ENCODE measurements at places on chromosomes 13 and 19. TPM values are rescaled to one million over a fixed set of nuclear protein-coding genes. Genes with fewer than 3 reads are reported as not detected.

CEACAM3 gene
- total RNA-seq, result 3.3 TPM

CSNK1G2 gene
- 51.6 TPM for total RNA-seq

TYROBP gene
- 104 TPM for total RNA-seq

ELANE gene
- 2.1 TPM for total RNA-seq

RNF17 gene
- total RNA-seq, result not detected

CYP2F1 gene
- not detected for total RNA-seq

PGLYRP2 gene
- total RNA-seq, result not detected

ZNF415 gene
- 12.6 TPM for total RNA-seq

NPAS1 gene
- 0.89 TPM for total RNA-seq

SUPT5H gene
- total RNA-seq, result 102 TPM

STARD13 gene
- 151 TPM for total RNA-seq

HSD17B14 gene
- total RNA-seq, result 22.2 TPM

ZNF607 gene
- total RNA-seq, result 11.5 TPM

CYP4F8 gene
- not detected for total RNA-seq

OR7D2 gene
- not detected for total RNA-seq

NCR1 gene
- total RNA-seq, result 0.45 TPM

ARRDC2 gene
- 38.2 TPM for total RNA-seq

CPB2 gene
- not detected for total RNA-seq

METTL21C gene
- not detected for total RNA-seq

MICU2 gene
- 32.9 TPM for total RNA-seq

ZNF30 gene
- 6.2 TPM for total RNA-seq

GNG8 gene
- total RNA-seq, result not detected

ZNF546 gene
- 14.3 TPM for total RNA-seq

ATP1A3 gene
- total RNA-seq, result 0.18 TPM

MED25 gene
- total RNA-seq, result 39.7 TPM

MYO9B gene
- 90.7 TPM for total RNA-seq

ZNF726 gene
- total RNA-seq, result 1.2 TPM

SERTM1 gene
- 1.7 TPM for total RNA-seq

SLITRK5 gene
- total RNA-seq, result 10.1 TPM

SULT2A1 gene
- not detected for total RNA-seq

ABCC4 gene
- total RNA-seq, result 12.0 TPM

AMER2 gene
- total RNA-seq, result 0.04 TPM

GAPDHS gene
- total RNA-seq, result not detected

SOX1 gene
- total RNA-seq, result not detected

KLK11 gene
- 1.1 TPM for total RNA-seq

TMEM150B gene
- 5.1 TPM for total RNA-seq

DENND1C gene
- 5.5 TPM for total RNA-seq

LRRC4B gene
- total RNA-seq, result 3.5 TPM

KLHL1 gene
- total RNA-seq, result not detected

GNG7 gene
- total RNA-seq, result 11.5 TPM

C19orf67 gene
- not detected for total RNA-seq

ZC3H13 gene
- total RNA-seq, result 74.1 TPM

C13orf42 gene
- not detected for total RNA-seq

ZNF575 gene
- 5.3 TPM for total RNA-seq

TMEM59L gene
- 1.2 TPM for total RNA-seq

UQCRFS1 gene
- total RNA-seq, result 14.5 TPM

SRRM5 gene
- 0.58 TPM for total RNA-seq

ZNF470 gene
- 9.2 TPM for total RNA-seq

PCDH17 gene
- 8.0 TPM for total RNA-seq

GPR4 gene
- total RNA-seq, result 29.7 TPM

CAMSAP3 gene
- total RNA-seq, result not detected
